ENCODE measurements at places on chromosomes 6 and 20.

GRCh38 chr20:63579017-63579694 is 5.1 kb upstream of the HELZ2 start:
- no peak overlapping the region for H3K4me3 ChIP-seq
- peaks cover 5% of the 10 kb centered on the region for H3K4me1 ChIP-seq
- no peaks in the 10 kb centered on the region for H3K36me3 ChIP-seq
- H3K27ac ChIP-seq, result no peak overlapping the region
- H3K27me3 ChIP-seq, result peaks cover 83% of the 10 kb centered on the region

DNA sequence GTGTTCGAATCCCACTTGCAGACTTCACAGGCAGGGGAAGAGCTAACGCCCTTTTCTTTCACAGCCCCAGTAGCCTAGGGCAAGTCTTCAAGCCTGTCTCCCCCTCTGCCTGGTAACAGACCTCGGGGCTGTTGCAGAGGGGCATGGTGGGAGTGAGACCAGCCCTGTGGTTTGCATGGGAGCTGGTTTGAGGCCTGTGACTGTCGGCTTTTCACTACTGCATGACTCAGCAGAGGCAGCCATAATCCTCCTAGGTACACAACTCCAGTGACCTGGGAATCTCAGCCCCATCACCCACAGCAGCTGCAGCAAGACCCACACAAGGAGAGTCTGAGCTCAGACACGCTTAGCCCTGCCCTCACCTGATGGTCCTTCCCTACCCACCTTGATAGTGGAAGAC is 55.3 kb upstream of the POPDC3 start:
- no peak overlapping the region for H3K27ac ChIP-seq
- no peak for DNase-seq
- no peaks in the 10 kb centered on the region for H3K27me3 ChIP-seq
- no peak overlapping the region for H3K4me3 ChIP-seq

- no peaks in the 10 kb centered on the region for H3K4me1 ChIP-seq
- H3K27me3 ChIP-seq, result no peaks in the 10 kb centered on the region
- DNase-seq, result no peak
- no peak overlapping the region for H3K4me3 ChIP-seq
Measured at GRCh38 chr6:159679091-159680077, 13.7 kb downstream of the SOD2 start.

DNA sequence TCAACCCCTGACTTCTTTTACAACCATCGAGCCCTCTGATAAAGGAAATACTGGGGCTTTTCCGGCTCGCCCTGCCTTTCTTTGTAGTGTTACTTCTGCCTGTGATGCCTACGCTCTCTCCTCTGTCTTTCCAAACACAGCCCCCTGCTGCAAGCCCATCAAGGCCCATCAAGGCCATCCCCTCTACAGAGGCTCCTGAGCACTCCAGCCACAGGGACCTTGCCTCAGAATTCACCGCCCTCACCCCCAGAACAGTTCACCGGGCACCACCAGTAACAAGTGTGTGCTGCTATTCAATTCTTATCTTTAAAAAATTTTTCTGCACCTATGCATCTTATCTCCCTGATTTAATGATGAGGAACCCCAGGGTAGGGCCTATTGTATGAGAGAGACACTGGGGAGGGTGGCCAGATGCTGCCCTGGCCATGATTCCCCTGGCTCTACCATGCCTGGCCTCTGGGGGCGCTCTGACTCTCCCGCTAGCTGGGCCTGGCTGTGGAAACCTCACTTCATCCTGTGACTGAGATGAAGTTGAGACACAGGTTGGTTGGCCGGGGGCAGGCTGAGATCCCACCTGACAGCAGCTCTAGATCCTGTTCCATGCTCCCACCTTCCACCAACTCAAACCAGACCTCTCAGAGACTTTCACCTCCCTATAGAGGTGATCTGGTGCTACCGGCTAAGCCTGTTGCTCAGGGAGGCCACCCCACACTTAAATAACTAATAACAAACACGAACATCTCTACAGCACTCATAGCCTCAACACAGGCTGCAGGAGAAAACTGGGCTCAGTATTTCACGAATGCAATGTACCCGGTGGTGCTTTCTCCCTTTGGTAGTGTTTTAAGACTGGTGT is 19.2 kb upstream of the GLP1R start:
- no peak overlapping the region for H3K4me3 ChIP-seq
- peak; percentile 33 for DNase-seq
- no peaks in the 10 kb centered on the region for H3K4me1 ChIP-seq

- no peak overlapping the region for H3K4me3 ChIP-seq
- H3K27me3 ChIP-seq, result no peaks in the 10 kb centered on the region
- no peaks in the 10 kb centered on the region for H3K36me3 ChIP-seq
- DNase-seq, result no peak
- H3K4me1 ChIP-seq, result no peaks in the 10 kb centered on the region
- no peak overlapping the region for H3K27ac ChIP-seq
Measured at GRCh38 chr6:8686077-8686476, 250.7 kb upstream of the SLC35B3 start.

- no peaks in the 10 kb centered on the region for H3K4me1 ChIP-seq
- H3K36me3 ChIP-seq, result no peaks in the 10 kb centered on the region
- no peak for DNase-seq
- H3K4me3 ChIP-seq, result no peak overlapping the region
- no peaks in the 10 kb centered on the region for H3K27me3 ChIP-seq
Measured at GRCh38 chr6:68628161-68628560, 6.9 kb upstream of the ADGRB3 start.

GRCh38 chr20:32971703-32972161 is 32.5 kb downstream of the SUN5 start:
- peak overlapping the region; percentile 30 for H3K27ac ChIP-seq
- DNase-seq, result no peak
- no peak overlapping the region for H3K4me3 ChIP-seq
- no peaks in the 10 kb centered on the region for H3K36me3 ChIP-seq

DNA sequence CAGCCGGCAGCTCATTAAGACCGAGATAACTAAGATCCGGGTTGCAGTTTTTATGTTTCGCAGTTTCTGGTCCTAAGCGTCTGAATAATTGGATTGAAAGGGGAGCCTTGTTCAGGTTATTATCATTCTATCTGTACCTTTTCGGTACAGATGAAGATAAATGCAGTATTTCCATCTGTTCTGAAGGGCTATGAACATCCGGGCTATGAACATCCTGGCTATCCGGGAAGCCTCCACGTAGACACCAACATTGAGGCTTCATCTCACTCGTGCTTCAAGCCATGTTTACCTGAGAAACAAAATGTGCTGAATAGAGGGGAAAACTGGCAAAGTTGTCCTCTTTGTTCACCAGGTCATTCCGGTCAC is 399 bp upstream of the REPS1 start:
- H3K36me3 ChIP-seq, result no peaks in the 10 kb centered on the region
- H3K4me1 ChIP-seq, result peaks cover 14% of the 10 kb centered on the region
- peak overlapping the region; percentile 78 for H3K27ac ChIP-seq
- peak overlapping the region; percentile 88 for H3K4me3 ChIP-seq

- no peak for DNase-seq
- H3K27ac ChIP-seq, result no peak overlapping the region
- no peaks in the 10 kb centered on the region for H3K36me3 ChIP-seq
- no peak overlapping the region for H3K4me3 ChIP-seq
- no peaks in the 10 kb centered on the region for H3K27me3 ChIP-seq
Measured at GRCh38 chr20:11090751-11091150, 417.0 kb upstream of the JAG1 start.

GRCh38 chr6:44833248-44833647 is 445.7 kb downstream of the CDC5L start:
- no peaks in the 10 kb centered on the region for H3K36me3 ChIP-seq
- no peaks in the 10 kb centered on the region for H3K27me3 ChIP-seq
- peak; percentile 82 for DNase-seq
- H3K4me1 ChIP-seq, result peaks cover 21% of the 10 kb centered on the region
- H3K4me3 ChIP-seq, result no peak overlapping the region

DNA sequence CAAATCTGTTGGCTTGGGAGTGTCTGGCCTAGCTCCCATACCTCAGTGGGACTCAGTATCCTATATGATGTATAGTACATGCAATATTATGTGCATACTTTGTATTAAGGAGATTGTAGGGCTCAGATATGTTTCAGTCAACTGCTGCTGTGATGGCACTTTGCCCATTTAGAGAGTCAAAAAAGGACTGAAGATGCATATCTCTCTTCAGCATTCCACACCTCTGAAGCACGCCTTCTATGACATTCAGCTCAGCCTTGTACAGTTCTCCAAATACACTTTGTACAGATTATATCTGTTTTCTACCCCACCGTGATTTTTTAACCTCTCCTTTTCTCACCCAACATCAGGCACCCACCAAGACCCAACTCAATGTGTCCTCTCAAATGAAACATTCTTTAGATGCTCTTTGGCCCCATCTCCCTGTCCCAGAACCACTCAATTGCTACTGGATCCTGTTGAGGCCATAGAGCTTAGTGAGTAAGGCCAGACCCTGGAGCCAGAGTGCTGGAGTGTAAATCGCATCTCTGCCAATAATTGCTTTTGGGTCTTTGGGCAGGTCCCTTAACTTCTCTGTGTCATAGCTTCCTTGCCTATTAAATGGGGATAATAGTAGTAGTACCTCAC is 15.6 kb downstream of the ENPP1 start:
- no peaks in the 10 kb centered on the region for H3K27me3 ChIP-seq
- no peak for DNase-seq

DNA sequence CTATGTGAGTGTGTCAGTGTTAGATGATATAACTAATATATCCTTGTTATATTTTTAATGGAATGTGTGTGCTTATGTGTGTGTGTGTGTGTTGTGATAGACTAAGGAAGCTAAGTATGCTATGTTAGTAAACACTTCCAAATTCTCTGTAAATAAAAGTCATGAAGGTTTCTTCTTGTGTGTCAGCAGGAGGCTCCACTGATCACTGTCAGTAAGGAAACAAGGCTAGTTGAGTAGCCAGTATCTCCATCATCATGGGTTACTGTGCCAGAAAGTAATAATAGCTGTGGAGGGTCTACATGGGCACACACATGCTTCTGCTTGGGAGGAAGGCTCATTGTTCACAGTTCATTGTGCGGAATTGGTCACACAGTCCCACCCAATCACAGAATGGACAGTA is 302.8 kb upstream of the RNF217 start:
- no peak for DNase-seq
- no peak overlapping the region for H3K27ac ChIP-seq
- H3K4me3 ChIP-seq, result no peak overlapping the region
- no peaks in the 10 kb centered on the region for H3K27me3 ChIP-seq
- no peaks in the 10 kb centered on the region for H3K4me1 ChIP-seq

GRCh38 chr6:117601811-117602150 is 530 bp downstream of the GOPC start:
- H3K4me3 ChIP-seq, result peak overlapping the region; percentile 96
- H3K4me1 ChIP-seq, result peaks cover 24% of the 10 kb centered on the region
- H3K27ac ChIP-seq, result peak overlapping the region; percentile 86
- no peaks in the 10 kb centered on the region for H3K36me3 ChIP-seq

- peaks cover 13% of the 10 kb centered on the region for H3K4me1 ChIP-seq
- peak; percentile 49 for DNase-seq
- no peak overlapping the region for H3K4me3 ChIP-seq
- peaks cover 7% of the 10 kb centered on the region for H3K27me3 ChIP-seq
Measured at GRCh38 chr6:6688283-6688682, 99.8 kb downstream of the LY86 start.

GRCh38 chr20:12112089-12112474 is 194.4 kb downstream of the BTBD3 start:
- H3K4me1 ChIP-seq, result peaks cover 58% of the 10 kb centered on the region
- DNase-seq, result no peak
- H3K27ac ChIP-seq, result peak overlapping the region; percentile 90
- no peaks in the 10 kb centered on the region for H3K27me3 ChIP-seq

DNA sequence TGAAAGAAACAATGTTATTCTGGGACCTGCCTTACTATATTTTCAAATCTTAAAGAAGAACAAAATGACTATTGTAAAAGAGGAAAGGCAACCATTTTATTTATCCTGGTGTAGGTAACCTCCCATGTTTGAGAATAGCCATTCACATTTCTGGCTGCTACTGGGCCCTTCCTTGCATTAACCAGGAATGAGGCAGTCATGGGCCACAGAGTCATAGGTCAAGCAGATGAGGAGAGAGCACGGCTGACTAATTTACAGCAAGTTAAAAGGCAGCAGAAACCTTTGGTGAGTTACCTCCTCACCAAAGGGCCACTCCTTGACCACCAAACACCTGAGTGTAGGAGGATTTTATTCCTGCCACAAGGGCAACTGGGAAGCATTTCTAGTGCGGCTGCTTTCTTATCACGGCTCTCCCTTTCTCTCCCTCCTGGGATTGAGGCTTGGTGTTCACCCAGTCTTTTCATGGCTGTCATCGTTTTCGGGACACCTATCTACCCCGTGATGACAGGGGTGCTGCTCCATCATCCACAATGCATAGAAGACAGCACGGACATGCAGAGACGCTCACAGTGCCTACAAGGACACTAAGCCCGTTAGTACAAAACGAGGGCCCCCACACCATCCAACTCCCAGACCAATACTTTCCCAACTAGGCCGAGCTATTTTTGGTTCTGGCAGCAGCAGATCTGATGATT is 4.4 kb upstream of the LAMA4 start:
- H3K27ac ChIP-seq, result no peak overlapping the region
- H3K27me3 ChIP-seq, result no peaks in the 10 kb centered on the region
- no peaks in the 10 kb centered on the region for H3K36me3 ChIP-seq
- H3K4me3 ChIP-seq, result no peak overlapping the region

DNA sequence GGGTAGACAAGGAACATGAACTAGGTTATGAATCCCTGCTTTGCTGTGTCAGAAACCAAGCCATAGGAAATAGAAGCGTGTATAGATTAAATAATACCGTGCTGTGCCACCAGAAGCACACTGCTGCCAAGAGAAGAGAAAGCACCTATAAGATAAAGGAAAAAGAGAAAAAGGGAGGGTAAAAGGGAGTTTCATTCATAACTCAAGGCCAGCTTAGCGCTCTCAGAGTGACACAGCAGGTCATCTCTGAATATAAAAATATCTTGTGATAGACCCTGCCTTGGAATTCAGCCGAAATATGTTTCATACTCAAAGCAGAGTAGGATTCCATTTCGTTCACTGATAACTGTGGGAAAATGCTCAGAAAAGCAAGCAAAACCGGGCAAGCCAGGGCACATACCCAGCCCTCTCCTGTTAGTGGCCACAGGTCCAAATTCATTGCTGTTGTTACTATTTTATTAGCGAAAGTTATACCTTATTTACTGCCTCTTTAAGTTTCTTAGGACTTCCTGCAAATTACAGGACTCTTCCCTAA is 8.7 kb downstream of the JAG1 start:
- H3K36me3 ChIP-seq, result peaks cover 5% of the 10 kb centered on the region
- no peaks in the 10 kb centered on the region for H3K27me3 ChIP-seq
- no peak for DNase-seq
- no peak overlapping the region for H3K27ac ChIP-seq

- H3K4me3 ChIP-seq, result no peak overlapping the region
- H3K36me3 ChIP-seq, result no peaks in the 10 kb centered on the region
- DNase-seq, result no peak
- peaks cover 75% of the 10 kb centered on the region for H3K27me3 ChIP-seq
- no peaks in the 10 kb centered on the region for H3K4me1 ChIP-seq
Measured at GRCh38 chr20:61937963-61938838, 127.5 kb downstream of the TAF4 start.

DNA sequence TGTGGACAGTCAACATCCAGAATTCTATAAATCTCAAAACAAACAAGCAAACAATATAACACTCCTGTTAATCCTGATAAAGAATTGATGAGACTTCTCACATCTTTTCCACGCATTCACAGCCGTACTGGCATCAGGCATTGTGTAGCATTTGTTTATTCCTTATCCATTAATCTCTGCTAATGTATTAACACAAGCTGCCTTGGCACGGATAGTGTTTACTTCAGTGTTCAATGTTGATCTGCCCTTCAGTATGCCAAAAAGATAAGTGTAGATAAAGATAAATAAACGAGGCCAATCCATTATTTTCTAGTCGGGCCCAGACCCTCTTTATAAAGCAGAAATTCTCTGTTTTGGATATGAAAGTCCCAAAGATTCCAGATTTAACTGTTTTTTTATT is 16.1 kb downstream of the UFL1 start:
- no peaks in the 10 kb centered on the region for H3K4me1 ChIP-seq
- H3K27me3 ChIP-seq, result no peaks in the 10 kb centered on the region
- H3K27ac ChIP-seq, result no peak overlapping the region
- H3K4me3 ChIP-seq, result no peak overlapping the region
- H3K36me3 ChIP-seq, result no peaks in the 10 kb centered on the region
